PC-9 (cell line): ENCODE measurements at places on chromosomes 6 and 20. TPM values are rescaled to one million over a fixed set of nuclear protein-coding genes. Genes with fewer than 3 reads are reported as not detected.
A peak's percentile ranks its signal among the peaks of the same experiment; 100 is the strongest.

DNA sequence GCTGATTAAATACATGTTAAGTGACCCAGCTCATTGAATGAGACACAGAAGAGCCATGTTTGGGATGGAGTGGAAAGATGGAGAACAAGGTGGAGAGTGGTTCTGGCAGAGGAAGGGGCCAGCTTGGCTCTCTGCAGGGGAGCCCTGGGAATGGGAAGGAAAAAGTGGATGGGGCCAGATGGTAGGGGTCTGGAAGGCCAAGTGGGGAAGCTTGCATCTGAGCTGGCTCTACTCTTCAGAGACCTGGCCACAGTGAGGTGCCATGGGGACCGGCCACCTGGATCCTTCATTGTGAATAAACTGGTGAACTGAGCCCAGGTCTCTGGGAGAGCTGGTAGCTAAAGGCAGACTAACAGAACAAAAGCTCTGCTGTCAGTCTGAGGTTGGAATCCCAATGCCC is 48.9 kb upstream of the SIRPA start:
- DNase-seq = no peak

DNA sequence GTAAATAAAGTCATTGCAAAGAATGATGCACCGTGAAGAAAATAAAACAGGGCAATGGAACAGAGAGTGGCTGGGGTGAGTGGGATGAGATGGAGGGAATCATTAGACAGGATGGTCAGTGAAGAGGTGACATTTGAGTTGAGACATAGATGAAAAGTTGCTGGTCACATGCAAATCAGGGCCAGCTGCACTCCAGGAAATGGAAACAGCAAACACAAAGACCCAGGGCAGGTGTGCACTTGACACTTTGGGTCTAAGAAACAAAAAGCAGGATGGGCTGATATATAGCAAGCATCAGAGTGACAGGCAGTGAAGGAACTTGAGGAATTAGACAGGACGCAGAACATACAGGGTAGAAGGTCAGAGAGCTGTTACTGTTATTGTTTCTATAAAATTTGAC is 171.5 kb upstream of the RIPOR2 start:
- no peak for DNase-seq

GRCh38 chr6:153727885-153728284 is 311.2 kb upstream of the OPRM1 start:
- DNase-seq = peak; percentile 0

- no peak for DNase-seq
Observed at GRCh38 chr6:65790666-65791065, 83.6 kb upstream of the EYS start.

DNA sequence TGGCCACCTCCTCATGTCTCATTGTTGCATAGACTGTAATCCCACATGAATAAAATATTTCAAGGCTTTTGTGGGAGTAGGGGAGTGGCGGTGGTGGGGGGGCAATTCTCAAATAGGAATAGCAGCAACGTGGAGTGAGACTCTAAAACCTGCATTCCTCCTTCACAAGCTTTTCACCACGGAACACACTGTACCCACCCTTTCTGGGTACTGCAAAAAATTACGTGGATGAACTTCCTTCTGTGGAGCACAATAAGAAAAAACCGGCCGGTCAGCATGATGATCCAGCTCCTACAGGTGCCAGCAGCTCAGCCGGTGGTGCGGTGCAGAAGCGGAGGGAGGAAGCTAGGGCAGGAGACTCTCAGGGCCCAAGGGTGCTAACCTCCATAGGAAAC is 930 bp upstream of the RRAGD start:
- no peak for DNase-seq

DNA sequence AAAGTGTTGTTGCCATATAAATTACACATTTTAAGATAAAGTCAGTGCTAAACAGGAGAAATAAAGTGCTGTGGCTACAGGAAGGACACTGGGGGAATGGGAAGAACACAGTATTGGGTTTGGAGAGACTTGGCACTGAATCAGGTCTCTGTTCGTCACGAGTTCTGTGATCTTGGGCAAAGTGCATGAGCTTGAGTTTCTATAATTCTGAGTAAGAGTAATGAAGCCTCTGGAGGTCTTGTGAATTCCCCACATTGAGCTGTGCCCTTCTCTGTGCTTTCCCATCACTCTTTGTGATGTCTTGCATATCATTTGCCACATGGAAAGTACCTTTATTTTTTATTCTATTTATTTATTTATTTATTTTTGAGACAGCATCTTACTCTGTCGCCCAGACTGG is 16.8 kb upstream of the EEF1A1 start:
- DNase-seq = no peak

DNA sequence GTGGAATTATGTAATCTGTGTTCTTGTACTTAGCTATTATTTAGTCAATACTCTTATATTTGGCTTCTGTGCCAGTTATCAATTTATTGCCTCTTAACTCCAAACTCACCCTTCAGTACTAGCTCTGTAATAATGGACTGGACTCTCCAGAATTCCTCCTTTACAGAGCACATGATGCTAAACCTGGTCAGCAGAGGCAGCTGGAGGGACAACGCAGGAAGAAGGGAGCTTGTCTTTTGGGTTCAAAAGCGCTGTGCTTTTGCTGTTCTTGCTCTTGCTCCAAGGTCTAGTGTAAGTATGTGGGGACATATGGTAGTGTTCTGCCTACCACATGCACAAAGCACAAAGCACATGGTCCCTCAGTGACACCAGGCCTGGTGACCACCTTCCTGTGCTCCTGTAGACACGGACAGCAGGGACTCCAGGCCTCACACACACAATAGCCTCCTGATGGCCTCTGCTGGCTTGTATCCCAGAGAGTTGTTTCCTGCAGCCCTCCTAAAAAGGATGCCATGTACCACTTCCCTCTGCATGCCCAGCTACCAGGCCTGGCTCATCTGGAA is 46.1 kb downstream of the CHD6 start:
- no peak for DNase-seq

DNA sequence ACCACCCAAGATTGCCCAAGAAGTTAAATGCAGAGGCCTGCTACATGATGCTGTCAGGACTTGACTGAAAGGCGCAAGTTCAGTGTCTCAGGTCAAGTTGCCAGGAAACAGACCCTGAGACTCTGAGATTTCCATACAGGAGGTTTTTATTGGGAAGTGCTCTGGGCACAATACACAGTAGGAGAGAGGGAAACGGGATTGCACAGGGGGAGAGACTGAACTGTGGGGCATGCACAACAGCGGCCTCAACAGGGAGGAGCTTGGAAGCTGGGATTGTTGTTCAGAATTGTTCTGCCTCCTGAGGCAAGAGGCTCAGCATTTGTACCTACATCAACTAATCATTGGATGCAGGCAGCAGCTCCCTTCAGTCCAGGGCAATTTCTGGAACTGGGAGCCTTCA is 6.7 kb downstream of the STX11 start:
- no peak for DNase-seq

BFSP1 gene
- 10.4 and 13.8 TPM in 2 replicates for total RNA-seq

DNA sequence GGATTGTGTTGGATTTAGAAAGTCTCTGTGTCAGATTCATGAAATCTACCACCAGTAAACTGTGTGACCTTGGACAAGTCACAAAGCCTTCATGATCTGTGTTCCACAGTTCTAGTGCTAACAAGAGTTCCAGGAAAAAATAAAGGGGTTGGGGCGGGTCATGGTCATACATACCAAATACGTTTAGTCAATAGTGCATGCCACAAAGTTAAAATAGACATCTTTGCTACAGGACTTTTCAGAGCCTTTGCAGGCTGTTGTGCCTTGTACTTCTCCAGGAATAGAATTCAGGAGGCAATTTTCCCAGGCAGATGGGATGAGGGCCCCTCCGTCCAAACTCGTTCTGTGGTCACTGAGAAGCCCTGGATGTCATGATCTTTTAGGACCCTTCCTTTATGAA is 127.2 kb downstream of the EYA2 start:
- DNase-seq = no peak

DOK5 gene
- total RNA-seq = not detected in 2 replicates

DNA sequence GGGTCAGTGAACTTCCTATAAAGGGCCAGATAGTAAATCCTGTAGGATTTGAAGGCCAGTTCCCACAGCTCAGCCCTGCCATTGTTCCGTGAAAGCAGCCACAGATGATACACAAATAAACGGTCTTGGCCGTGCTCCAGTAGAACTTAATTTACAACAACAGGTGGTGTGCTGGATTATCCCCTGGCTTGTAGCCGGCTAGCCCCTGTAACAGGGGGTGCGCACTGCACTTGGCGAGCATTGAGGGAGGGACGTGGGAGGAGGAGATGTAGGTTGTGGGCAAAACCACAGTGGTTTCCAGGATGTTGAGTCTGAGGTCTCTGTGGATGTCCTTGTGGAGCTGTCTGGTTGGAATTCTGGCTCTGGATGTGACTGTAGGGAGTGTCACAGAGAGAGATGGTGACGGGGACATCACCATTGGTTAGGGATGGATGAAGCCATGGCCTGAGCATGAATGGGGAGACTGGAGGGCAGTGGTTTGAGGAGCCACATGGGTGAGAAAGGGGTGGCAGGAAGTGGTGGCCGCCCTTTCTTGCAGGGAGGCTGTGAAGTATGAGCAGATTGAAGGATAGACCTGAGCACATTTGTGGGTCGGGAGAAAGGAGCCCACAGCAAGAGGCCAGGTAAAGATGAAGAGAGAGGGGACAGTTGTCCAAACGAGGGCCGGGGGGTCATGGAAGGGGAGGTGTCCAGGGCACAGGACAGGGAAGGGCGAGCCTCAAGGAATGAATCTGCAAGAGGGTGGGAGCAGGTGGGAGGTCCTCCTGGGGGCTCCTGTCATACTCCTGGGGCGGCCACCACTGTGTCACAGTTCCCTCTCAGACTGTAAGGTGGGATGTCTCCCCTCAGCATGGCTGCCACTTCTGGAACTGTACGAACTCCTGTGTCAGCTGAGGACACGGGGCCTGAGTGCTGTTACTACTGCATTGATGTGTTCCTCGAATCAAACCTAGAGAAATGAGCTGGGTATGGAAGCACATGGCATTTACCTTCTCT is 53.6 kb downstream of the CDH26 start:
- DNase-seq = no peak

DNA sequence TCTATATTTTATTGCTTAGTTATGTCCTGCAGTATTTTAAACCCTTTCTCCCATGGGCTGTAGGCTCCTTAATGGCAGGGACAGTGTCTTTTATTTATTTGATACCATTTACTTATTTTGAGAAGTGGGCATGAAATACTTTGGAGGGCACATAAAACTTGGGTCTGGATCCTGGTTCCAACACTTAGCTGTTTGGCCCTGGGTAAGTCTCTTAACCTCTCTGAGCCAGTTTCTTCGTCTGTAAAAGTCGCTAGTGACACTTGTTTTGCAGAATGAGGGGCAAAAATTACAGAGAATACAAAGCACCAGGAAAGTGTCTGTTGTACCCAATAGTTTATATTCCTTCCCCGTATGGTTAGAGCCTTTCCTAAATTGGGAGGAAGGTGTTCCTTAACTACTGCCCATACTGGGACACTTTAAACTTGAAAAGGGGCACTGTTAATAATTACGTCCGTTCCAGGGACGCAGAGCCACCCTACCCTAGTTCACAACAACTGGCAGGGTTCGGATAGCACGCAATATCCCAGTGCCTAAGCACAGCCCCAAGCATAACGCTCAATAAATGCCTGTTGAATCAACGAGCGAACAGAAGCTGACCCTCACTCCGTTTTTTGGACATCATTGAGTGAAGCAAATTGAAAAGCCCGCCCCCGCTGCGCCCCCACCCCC is 6.0 kb upstream of the ARMC12 start:
- no peak for DNase-seq

DNA sequence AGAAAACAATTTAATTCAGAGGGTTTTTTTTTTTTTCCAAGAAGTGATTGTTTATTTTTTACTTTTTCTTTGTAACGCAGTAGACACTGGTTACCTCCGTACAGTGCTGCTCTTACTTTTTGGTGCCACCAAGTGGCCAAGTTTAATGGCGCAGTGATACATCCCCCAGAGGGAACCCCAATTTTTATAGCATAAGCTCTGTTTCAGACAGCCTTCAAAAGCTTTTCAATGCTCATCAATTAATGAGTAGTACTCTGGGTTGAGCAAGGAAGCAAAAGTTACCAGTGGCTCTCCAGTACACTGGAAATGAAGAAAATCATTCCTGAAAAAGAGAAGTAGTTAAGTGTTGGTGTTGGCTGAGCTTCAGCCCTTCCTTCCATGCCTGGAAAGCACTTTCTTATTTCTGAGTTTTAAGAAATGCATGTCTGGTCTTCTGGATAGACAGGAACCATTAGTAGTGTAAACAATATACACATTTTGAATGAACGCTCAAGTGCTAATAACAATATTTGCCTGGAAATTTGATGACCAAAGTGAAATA is 129.1 kb upstream of the SMLR1 start:
- DNase-seq = peak; percentile 34

DLK2 gene
- 3.6 and 6.2 TPM in 2 replicates for total RNA-seq

- DNase-seq = no peak
Observed at GRCh38 chr6:54192993-54193392, 81.8 kb downstream of the MLIP start.

- DNase-seq = no peak
Observed at GRCh38 chr20:40811004-40811403, 122.0 kb upstream of the MAFB start.

DNA sequence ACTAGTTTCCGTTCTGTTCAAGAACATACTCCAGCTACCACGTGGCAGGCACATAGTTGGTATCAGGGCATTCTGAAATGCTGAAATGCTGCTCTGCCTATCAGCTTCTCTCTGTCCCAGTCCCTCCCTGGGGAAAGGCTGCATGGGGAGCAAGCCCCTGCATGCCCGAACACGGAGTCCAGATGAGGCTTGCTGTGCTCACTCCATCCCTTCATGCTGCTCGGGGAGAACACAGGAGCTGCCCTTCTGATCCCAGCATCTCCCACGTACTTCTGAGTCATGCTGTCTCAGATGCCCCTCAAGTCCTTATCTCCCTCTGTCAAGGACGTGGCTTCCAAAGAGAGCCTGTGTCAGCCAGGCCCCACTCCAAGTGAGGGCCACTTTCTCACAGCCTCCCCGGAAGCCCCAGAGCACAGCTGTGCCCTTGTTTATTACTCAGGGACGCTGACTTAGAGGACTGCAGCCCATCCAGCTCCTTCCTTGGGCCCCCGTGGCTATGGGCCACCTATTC is 29.4 kb downstream of the THBS2 start:
- no peak for DNase-seq

GRCh38 chr6:167553736-167554119 is 228.8 kb downstream of the TTLL2 start:
- DNase-seq = no peak

DNA sequence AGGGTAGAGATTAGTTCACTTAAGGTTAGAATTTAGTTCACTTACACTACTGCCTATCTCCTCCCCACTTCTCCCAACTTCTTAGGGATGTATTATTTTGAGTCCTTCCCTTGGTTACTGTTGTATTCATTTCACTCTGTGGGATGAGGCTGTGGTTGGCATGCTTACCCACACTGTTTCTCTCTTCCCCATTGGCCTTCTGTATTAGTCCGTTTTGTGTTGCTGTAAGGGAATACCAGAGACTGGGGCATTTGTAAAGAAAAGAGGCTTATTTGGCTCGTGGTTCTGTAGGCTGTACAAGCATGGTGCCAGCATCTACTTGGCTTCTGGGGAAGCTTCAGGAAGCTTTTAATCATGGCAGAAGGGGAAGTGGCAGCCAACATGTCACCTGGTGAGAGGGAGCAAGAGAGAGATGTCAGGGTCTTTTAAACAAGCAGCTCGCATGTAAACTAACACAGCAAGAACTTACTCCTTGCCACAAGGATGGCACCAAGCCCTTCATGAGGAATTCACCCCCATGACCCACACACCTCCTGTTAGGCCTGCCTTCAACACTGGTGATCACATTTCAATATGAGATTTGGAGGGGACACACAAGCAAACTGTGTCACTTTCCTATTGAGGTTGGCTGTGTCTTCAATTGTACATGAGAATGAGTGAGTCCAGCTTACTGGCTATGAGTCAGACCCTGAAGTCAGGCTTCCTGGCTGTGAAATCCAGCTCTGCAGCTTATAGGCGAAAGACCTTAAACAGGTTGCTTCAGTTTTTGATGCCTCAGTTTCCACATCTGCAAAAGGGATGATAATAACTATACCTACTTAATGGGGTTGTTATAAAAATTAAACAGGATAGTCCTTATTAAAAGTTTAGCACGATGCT is 53.3 kb downstream of the SYNDIG1 start:
- DNase-seq = no peak
